IPS DF 19.7 (cell line): ENCODE measurements at places on chromosomes 1 and 21.

DNA sequence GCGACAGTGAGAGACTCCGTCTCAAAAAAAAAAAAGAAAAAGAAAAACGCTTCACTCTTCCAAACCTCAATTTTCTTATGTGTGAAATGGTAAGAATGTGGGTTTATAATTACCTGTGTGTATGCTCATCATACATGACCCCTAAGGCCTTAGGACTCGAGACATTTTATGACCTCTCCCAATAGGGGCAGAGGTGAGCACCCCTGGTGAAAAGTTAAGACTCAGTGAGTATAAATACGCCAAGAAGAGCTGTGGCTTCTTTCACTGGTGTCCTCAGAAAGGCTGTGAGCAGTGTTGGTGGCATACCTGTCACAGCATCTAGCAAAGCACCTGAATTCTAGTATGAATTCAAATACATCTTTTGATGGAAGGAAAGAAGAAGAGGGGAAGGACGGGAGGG lies 7.8 kb upstream of the FCMR start:
- DNase-seq: no peak

DNA sequence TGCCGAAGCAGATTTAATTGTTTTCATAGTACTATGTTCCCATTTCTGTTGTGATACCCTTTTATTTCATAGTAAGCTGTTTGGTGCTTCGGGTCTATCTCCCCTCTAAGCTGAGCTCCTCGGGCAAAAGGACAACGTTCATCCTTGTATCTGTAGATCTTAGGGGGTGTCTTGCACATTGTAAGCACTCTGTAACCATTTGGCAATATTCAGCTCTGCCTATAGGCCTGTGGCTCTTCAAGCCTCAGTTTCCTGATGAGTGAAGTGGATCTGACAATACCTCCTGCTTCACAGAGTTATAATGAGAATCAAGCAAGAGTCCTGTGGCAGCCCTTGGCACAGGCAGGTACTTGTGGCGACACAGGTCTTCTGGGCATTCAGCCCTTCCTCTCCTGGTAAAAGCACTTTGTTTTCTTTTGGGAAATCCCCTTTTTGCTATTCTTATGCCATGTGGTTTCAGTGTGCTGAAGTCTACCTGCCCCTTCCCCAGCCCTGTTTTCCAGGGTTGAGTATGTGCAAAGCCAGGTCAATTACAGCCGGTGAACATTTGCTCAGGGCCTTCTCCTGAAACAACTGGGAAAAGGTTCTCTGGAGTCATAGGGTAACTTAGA lies 8.5 kb upstream of the EXO1 start:
- no peak for DNase-seq

GRCh38 chr1:14494911-14495310 lies 103.6 kb upstream of the KAZN start:
- DNase-seq: no peak

- no peak for DNase-seq
Measured at GRCh38 chr1:220824031-220824989, 37.6 kb downstream of the MTARC1 start.

DNA sequence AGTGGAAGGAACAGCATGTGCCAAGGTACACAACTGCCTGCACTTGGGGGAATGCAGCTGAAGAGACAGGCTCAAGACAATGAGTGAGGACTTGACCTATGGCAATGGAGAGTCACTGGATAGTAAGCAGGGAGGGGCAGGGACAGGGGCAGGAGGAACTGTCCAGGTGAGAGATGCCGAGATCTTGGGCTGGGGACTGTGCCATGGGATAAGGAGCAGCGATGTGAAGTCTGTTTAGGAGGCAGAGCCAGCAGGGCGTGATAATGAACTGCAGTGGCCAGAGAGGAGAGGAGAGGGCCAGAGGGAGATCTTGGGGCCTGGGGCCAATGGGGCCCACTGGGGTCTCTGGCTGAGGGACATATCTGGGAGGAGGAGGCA lies 17.8 kb upstream of the EPB41 start:
- no peak for DNase-seq

DNA sequence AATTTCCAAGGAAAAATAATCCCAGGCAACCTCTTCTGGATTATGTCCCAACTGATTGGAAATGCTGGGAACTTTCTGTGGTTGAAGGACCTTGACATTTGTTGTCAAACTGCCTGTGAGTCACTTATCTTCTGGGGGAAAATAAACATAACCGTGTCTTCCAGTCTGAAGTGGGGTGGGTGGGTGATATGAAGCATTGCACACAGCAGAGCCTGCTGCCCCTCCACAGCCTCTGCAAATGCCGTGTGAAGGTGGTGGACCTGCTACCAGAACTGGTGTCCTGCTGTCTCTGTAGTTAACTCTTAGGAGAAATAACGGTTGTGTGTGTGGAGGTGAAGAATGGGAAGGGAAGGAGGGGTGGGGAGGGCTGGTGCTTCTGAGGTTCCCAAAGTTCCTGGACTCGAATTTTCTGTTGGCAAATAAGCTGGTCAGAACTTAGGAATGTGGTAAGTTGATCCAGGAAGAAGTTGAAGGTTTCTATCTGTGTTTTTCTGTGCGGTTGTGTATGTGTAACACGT lies 23.2 kb downstream of the GALNT2 start:
- DNase-seq: no peak
